T-helper 17 cell (primary cell): ENCODE measurements at places on chromosomes 12 and 14.

DNA sequence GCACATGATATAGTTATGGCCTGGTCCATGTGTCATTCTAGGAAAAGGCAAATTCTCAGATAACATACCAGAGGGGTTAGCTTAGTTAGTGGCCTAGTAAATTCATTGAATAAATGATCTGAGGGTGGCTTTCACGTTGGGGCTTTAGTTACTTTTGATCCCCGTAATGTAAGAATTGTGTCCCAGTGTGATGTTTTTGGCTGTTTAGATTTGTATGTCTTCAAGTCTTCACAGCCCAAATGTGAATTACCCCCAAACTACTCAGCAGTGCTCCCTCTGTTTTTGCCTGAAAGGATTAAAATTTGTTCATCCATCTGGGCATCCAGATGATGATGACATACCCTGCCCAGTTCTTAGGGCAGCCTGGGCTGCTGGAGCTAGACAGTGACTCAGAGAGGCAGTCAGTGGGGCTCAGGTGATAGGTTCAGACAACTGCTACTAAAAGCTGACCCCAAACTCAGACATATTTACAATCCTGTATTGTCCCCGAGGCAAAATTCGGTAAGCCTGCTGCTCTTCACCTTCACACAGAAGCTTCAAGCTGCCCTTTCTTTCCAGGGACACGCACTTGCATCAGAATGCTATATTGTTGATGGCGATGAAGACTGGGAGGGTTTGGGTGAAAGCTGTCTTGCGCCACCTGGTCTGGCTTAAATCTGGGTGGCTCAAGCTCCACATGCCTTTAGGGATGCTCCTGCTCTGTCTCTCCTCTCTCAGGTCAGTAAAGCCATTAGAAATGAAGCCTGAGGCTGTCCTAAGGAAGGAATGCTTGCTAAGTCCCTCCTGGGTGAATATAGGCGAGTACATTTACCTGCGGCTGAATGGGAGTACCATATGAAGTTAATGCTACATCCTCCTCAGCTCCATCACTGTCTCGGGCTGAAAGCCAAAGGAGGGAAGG lies 10.3 kb downstream of the GPRC5D start:
- DNase-seq = no peak

DNA sequence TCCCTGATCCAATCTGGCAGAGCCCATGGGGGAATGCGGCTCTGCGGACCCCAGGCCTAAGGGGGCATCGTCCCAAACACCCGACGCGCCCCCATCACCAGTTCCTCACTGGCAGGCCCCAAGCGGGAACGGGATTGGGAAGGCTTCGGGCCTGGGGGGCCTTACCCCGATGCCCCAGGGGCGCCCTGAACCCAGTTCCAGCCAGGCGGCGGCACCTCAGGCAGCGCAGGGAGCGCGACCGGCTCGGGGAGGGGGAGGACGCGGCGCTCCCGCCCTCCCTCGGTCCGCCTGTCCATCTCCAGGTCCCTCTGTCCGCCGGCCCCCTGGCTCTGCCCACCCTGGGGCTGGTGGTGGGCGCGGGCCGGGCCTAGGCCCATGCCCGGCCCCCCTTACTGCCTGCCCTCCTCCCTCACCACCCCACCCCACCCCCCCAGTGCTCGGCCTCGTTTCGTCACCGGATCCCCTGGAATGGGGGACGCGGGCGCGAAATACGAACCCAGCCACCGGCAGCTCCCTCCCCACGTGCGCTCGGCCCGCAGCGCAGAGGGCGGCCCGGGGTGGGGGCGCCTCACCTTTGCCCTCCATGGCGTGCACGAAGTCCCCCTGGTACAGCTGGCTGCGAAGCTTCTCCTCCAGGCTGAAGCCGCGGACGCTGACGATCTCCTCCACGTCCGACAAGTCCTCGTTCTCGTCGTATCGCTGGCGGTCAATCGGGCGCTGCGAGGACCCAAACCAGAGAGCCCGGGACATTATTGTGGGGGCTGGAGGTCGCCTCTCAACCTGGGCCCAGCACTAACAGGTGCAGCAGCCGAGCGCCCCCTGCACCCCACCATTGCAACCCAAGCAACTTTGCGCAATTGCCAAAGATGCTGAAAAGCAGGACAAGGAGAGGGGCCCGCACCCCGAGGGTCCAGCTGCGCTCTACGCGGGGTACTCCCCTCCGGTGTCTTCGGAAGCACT lies 2.3 kb downstream of the KDM2B start:
- DNase-seq = no peak

DNA sequence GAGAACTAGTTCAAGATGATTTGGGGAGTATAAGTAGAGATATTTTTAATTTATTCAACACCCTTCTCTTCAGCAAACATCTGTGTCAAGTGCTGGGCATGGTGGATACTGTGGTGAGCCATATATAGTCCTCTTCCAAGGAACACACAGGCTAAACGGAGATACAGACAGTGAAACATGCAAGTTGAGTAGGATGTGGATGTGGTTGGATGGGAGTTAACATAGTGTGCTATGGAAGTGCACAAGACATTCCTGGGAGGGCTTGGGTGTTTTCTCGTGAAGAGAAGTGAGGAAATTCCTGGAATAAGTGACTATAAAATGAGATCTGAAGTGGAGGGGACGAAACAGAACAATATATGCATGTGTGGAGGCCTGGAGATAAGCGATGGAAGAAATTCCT lies 181.1 kb upstream of the NPAS3 start:
- DNase-seq = no peak

DNA sequence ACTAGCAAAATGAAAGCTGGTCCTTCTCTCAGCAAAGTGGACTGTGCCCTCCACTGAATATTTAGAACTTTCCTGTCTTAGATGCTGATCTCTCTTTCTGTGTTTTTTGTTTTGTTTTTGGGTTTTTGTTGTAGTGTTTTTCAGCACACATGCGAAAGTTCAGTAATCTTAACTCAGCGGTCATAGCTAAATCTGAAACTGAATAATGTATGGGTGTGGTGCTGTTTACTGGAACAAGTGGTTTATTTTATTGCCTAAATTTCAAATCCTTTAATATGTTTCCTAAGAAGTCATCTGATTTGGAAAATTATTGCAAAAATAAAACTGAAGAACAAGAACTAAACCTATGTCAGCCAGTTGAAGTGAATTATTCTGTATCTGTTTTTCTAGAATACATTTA lies 116.0 kb upstream of the LRIG3 start:
- DNase-seq = no peak

DNA sequence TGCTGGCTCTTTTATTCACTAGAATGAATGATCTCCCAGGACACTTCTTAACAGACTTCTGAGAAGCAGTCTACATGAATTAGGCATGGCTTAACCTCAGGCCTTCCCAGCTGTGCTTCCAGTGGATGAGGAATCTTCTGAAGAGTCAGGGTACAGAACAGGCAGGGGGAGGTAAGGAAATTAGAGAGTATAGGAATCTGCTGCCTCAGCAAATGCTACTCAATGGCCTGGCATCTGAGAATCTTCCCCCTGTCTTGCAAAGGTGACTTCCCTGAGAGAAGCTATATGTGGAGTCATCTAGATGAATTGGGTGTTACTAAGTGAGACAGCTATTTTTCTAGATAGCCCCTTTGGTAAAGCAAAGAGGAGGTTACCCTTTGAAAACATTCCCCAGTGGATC lies 496.2 kb upstream of the CCDC196 start:
- no peak for DNase-seq

DNA sequence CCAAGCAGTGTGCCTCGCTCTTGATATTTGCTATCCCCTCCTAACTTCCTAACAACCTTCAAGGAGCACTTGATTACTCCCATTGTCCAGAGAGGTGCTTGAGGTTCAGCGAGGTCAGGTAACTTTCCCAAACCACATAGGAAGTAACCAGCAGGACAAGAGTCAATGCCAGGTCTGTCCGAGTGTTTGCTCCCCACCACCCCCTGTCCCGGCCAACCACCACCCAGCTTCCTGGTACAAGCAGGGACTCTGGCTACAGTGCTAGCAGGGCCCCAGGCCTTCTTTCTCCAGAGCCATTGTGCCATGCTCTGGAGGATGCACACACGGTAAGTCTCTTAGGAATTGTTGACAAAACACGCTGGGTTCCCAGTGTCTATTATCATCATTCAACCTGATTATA lies 49.2 kb downstream of the SYNE3 start:
- DNase-seq = no peak
